ENCODE measurements at places on chromosomes 16 and 17.

- DNase-seq = no peak
These were observed 8.3 kb upstream of the CDH3 start for GRCh38 chr16:68636818-68637217.

GRCh38 chr16:27355610-27356009 is 41.8 kb downstream of the IL4R start:
- peak; percentile 32 for DNase-seq

GRCh38 chr17:65529761-65530522 is 31.5 kb downstream of the AXIN2 start:
- no peak for DNase-seq

DNA sequence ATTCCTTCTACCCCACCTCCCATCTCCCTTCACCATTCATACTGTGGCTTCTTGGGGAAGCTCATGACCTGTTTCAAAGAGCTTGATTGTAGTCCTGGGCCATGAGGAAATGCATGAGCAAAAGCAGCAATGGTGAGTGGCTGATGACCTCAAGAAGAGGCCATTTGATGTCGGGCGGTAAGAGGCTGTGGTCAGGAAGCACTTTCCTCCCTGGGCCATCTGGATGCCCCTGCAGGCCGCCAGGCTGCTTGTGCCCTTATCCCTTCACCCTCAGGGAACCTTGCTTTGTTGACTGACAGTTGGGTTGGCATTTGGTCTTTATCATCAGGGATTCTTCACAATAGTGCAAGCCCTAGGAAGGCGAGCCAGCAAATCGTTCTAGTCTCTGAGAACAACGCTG is 78.3 kb upstream of the TBX2 start:
- DNase-seq = no peak

DNA sequence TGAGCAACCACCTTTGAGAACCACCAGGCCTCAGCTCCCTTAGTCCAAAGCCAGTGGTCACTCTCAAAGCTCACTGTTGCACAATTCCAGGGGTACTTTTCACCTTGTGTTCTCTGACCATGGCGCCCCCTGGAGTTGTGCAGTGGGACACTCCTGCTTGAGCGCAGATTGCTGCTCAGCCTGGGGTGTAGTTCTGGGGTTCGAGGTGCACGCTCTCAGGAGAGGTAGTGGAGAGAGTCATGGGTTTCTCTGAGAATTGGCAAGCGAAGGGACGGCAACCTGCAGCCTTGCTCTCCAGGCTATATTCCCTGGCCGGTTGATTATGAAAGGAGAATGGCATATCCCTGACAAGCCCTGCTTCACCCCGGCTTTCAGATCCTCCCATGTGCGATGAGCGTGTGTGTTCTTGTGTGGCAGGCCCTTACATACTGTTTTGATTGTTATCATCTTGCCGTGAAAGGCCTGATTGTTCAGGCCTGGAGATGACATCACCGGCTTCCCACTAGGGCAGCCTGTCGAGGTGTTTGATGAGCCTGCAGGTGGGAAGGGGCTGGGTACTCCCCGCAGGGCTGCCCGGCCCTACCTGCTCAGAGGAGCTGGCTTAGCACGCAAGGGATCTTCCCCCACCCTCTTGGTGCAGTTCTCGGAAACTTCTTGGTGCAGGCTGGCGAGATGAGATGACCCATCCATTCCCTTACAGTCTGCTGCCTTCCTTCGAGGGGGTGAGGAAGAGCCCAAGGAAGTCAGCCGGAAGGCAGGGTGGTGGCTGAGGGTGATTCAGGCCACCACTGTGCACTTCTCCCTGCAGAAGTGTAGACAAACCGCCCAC is 431.2 kb downstream of the SLC39A11 start:
- no peak for DNase-seq

GRCh38 chr17:77097631-77098180 is 43.1 kb upstream of the SEC14L1 start:
- DNase-seq = no peak

DNA sequence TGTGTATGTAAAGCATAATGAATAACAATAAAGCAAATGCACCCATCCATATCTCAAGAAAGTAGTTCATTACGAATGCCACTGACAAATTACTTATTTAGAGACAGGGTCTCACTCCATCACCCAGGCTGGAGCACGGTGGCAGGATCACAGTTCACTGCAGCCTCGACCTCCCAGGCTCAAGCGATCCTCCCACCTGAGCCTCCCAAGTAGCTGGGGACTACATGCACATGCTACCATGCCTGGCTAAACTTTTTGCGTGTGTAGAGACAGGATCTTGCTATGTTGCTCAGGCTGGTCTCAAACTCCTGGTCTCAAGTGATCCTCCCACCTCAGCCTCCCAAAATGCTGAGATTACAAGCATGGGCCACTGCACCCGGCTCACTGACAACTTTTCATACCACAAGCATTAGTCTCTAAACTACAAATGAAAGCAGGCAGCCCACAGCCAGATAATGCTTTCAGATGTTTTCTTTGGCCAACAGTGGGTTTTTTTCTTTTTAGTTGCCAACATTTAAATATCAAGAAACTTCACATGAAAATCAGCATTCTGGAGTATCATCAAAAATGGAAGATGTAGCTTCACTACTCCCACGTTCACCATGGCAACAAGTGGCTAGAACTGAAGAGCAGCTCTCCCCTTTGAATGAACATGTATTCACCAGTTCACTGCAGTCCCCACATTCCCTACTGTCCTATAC is 7.7 kb downstream of the ARHGAP17 start:
- DNase-seq = no peak

- no peak for DNase-seq
These were observed 29.4 kb downstream of the KATNIP start for GRCh38 chr16:27579087-27579980.

- DNase-seq = no peak
These were observed 108.9 kb downstream of the TANGO6 start for GRCh38 chr16:68951991-68952877.

DNA sequence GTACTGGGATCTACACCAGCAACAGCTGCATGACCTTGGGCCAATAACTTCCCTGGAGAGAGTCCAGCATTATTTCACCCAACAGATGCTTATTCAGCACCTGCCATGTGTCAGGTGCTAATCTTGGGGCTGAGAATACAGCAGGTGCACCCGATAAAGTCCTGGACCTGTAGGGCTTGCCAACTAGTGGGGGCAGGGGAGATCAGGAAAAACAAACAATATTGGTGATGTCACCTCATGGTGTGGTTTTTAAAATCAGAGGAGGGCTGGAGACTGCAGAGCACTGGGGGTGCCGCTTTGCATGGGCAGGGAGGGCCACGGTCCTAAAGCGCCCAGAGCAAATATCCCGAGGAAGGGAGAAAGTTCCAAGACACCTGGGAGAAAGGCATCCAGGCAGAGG is 218.8 kb downstream of the C16orf95 start:
- DNase-seq = no peak

DNA sequence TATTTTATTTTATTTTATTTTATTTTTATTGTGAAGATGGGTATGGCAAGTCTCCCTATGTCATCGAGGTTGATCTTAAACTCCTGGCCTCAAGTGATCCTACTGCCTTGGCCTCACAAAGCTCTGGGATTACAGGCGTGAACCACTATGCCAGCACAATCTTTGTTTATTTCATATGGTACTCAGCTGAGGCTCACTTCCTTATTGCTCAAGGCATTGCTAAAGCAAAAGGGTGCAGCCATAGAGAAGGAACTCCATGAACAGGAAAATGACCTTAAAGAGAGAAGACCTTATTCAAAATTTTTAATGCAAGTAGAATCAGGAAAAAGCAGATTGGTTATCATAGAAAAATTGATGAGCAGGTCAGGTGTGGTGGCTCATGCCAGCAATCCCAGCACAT is 110.6 kb upstream of the RBBP6 start:
- DNase-seq = no peak

DNA sequence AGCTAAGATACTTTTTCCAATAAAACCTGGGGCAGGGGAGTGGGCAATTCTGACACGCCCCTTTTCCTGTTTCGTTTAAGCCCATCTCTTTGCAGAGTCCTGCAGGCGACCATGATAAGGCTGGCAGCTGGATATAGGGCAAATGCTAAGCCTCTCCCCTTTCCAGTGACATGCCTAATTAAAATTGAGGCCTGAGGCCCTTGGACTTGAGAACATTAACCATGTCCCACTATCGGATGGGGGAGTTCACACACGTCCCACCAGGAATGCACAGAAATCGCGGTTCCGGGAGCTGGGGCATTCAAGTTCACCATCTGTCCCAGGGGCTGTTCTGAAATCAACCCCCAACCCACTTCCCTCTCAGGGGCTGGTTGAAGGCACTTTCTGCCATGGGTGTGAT is 109.2 kb upstream of the FOXF1 start:
- no peak for DNase-seq

DNA sequence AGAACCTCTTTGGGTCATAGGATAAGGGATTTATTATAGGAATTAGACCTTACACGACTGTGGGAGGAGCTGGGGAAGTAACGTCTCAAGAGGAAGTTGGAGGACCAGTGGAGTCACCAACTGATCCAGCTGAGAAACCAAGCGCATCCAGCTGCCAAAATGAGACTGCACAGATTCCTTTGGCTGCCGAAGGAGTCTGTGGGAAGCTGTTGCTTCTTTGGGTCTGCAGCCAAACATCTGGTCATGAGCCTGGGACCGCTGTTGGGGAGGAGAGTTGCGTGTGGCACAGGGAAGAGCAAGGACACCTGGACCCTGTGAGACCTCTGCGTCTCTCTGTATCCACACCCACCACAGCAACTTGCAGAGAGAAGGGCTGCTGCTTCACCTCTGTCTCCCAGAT is 2.4 kb upstream of the NACA2 start:
- no peak for DNase-seq

DNA sequence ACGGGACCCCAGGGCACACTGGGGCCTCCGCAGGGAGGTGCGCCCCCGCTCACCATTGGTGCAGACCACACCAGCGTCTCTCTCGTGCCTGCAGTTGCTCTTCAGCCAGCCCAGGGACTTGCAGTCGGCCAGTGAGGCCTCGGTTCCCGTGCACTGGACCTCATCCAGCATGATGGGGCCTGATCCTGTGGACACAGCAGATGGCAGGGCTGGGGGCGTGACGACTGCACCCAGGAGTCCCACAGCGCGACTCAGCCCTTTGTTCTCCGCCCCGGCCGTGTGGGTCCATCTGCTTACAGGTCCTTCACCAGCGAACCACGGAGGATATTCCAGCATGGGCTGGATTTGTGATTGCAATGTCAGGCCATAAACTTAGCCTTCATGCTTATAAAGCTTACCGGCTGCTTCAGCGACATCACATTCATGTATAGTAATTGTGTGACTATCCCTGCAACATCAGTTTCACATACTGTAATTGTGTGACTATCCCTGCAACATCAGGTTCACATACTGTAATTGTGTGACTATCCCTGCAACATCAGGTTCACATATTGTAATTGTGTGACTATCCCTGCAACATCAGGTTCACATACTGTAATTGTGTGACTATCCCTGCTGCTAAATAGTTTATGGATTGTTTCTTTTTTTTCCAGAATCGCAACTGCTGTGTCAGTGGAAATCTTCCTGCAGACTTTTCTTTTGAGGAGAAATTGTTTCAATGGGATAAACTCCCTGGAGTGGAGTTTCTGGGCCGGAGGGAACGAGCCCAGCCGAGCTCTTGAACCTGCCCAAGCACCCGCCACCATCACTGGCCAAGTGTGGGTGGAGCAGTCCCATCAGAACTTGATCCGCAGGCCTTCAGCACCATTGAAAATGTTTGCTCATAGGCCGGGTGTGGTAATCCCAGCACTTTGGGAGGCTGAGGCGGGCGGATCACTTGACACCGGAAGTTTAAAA is 4.8 kb downstream of the LGALS3BP start:
- no peak for DNase-seq

- no peak for DNase-seq
These were observed 13.2 kb downstream of the SDK2 start for GRCh38 chr17:73630965-73631595.

DNA sequence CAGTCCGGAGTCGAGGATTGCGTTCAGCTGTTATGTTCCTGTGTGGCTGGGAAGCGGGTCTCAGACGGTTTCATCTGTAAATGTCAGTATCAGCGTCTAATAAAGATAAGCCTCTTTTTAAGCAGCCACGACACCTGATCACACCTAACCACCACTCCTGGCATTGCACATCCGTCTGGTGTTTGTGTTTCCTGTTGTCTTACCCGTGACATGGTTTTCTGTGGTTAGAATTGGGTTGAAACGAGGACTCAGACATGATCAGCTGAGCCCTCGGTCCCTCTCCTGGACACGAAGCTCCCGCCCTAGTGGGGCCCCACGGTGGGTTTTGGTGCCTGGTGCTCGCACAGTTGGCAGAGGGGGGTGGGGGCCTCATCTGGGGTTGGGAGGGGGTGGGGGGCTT is 18.3 kb downstream of the CPNE7 start:
- no peak for DNase-seq

DNA sequence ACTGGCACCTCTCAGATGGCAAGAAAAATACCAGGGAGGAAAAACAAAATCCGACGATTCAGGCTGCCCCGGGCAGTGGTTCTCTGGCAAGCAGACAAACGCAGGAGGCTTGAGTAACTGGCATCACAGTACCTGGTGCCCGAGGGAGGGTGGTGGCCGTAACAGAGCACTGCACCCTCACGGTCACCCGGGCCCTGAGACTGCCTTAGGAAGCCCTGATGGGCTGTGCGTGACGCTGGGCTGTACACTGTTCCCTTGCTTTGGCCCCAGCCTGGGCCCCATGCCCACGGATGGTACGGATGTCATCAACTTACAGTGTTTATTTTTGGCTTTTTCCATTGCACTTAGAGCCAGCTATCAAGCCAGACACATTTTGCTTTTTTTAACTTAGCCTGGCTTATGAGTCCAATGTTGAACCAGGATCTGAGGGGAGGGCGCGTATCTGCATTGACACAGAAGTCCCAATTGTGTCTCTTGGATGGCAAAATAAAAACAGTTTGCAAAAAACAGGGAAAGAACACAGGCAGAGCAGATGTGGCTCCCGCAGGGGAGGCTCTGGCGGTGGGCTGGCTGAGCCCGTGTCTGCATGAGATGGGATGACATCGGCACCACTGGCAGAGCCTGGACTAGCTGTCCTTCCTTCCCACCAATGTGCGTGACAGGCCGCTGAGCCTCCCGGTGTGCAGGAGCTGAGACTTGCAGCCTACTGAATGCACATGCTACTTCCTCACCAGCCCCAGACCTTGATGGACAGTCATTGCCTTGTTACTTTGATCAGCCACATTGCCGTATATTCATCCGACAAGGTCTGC is 287.7 kb downstream of the FOXL1 start:
- no peak for DNase-seq

- no peak for DNase-seq
These were observed 5.6 kb downstream of the SF3B3 start for GRCh38 chr16:70529051-70529777.

- no peak for DNase-seq
These were observed 206.3 kb upstream of the TOM1L1 start for GRCh38 chr17:54694287-54694887.

- peak; percentile 58 for DNase-seq
These were observed 75.9 kb upstream of the TNRC6C start for GRCh38 chr17:77882481-77883212.

DNA sequence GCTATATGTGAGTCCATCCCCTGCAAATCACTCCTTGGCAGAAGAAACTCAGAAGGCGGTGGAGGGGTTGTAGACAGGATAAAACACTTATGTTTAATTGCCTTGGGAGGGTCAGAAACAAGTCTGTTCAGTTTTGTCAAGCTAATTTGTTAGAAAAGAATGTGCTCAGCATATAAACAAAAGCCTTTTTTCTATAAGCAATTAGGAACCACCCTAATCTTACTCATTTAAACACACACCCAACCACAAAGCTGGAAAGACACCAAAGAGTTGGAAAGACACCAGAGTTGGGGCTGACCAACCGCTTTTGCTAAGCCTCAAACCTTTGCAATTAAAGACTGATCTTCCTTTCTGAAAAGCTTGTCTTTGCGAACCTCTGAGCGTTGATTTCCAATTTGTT is 439.2 kb upstream of the ERCC4 start:
- no peak for DNase-seq

GRCh38 chr16:154217-155030 is 2.0 kb downstream of the HBZ start:
- DNase-seq = no peak

Measured in stimulated activated CD4-positive, alpha-beta T cell treated with anti-CD3 and anti-CD28 coated beads, Interleukin-1b, Interleukin-23, amount 100 ng/mL, for 24 hours (primary cell).